Brain (organoid and tissue), 16 donors: ENCODE measurements at places on chromosomes 11 and 22.
A peak's percentile ranks its signal among the peaks of the same experiment; 100 is the strongest.

DNA sequence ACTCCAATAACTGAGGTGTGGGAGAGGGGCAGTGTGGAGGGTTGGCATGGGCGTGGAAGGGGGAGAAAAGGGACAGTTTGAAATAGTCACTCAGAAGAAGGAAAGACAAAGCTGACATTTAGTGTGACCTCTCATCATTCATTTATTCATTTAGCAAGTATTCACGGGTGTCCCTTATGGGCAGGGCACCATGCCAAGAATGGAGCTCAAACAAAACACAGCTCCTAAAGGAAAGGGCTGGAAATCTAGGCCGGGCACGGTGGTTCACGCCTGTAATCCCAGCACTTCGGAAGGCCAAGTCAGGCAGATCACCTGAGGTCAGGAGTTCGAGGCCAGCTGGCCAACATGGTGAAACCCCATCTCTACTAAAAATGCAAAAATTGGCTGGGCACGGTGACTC is 19.4 kb upstream of the DGKZ start:
- DNase-seq, result no peak

GRCh38 chr11:46121301-46121723 is at the start of gene PHF21A:
Gene PHF21A, minus strand, starts transcription at chr11:46121454. Its CDS starts 37,235 bp downstream, at chr11:46084219.
- DNase-seq, result peak; percentile 96

DNA sequence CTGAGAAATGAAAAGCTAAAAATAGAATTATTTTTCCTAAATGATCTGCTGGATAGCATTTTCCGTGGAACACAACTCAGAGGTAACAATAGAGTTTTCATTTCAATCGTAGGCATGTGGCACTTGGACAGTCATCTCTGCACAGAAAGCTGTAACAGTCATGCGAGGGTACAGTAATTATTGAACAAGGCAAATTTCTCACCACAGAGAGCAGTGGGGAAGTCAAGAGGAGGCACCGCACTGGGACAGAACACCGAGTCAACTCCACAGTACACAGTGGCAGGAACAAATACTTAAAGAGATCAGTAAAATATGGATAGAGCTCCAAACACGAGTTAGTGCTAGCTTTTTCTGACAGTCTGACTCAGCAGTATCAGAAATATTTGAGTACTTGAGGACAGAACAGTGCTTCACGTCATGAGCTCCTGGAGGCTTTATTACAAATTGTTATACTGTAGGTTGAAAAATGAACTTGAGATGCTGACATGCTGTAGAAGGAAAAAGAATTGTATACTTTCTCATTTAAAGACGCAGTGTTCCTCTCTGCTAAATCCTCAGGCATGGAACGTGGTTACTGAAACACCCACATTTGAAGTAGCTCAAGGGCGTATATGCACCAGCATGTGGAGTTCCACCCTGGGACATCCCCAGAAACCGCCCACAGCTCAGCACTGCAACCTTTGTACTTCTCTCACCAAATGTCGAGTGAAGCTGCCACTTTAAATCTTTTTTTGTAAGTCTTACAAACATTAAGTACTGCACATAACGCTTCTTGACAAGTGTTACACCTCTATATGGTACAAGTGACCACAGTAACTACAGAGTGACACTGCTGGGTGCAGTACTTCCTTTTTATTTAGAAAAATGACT is 27.4 kb upstream of the YPEL1 start:
- no peak for DNase-seq

- no peak for DNase-seq
Observed at GRCh38 chr11:67177399-67178281, 58.6 kb downstream of the KDM2A start.

DNA sequence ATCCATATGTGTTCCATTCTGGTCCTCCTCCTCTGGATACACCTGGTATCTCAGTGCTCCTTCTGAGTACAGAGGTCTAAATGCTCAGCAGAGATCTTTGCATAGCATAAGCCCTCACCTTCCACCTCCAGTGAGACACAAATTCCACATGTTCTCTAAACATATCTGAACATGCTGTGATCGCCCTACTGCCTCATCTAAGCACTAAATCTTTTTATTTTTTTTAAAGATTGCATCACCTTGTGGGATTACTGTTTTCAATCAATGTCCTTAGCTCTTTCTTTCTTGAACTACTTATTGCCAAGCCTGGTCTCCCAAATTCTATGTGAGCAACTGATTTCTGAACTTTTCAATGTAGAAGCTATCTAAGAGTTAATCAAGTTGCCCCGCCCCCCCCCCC is 113.4 kb downstream of the TRPC6 start:
- DNase-seq, result no peak

- DNase-seq, result no peak
Observed at GRCh38 chr11:108392353-108392752, 75.0 kb downstream of the C11orf65 start.

DNA sequence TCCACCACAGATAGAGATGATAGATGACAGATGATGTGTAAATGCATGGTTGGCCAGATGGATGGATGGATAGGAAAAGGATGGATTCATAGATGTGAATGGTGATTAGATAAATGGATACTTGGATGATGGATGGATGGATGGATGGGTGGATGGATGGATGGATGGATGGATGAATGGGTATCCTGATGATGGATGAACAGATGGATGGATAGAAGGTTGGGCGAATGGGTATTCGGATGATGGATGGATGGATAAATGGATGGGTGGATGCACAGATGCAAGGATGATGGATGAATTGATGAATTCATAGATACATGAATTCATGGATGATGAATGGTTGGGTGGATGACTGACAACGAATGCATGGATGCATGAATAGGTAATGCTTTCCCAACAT is 56.1 kb downstream of the CHST1 start:
- DNase-seq, result no peak

GRCh38 chr22:50306753-50307749 is at the start of gene PLXNB2:
Gene PLXNB2, minus strand, starts transcription at chr22:50307646. Its CDS starts 17,062 bp downstream, at chr22:50290584.
- DNase-seq, result peak; percentile 95

- DNase-seq, result no peak
Observed at GRCh38 chr11:114392735-114393667, 7.3 kb downstream of the C11orf71 start.

GRCh38 chr11:1373536-1374214 is 16.1 kb upstream of the BRSK2 start:
- DNase-seq, result no peak

DNA sequence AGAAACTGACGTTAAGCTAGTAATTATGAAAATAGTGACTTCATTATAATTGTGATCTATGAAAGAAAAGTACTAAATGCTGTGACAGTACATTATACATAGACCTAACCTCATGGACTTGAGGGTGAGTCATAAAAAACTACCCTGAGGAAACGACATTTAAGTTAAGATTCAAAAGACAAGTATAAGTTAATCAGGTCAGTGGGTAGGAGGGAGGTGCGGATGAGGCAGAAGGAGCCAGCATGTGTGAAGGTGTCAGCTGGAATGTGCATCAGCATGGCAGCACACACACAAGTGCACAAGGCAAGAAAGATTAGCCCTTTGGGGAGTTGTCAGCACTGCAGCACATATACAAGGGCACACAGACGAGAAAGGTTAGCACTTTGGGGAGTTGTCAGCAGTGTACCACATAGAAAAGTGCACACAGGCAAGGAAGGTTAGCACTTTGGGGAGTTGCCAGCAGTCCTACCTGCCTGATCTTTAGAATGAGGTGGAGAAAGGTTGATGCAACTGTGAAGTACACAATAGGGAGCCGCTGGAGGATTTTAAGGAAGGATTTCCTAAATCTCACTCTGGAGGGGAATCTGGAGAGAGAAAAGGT is 31.6 kb upstream of the CAVIN3 start:
- DNase-seq, result no peak

GRCh38 chr22:23521441-23522113 is 58.5 kb downstream of the IGLL1 start:
- peak; percentile 97 for DNase-seq

DNA sequence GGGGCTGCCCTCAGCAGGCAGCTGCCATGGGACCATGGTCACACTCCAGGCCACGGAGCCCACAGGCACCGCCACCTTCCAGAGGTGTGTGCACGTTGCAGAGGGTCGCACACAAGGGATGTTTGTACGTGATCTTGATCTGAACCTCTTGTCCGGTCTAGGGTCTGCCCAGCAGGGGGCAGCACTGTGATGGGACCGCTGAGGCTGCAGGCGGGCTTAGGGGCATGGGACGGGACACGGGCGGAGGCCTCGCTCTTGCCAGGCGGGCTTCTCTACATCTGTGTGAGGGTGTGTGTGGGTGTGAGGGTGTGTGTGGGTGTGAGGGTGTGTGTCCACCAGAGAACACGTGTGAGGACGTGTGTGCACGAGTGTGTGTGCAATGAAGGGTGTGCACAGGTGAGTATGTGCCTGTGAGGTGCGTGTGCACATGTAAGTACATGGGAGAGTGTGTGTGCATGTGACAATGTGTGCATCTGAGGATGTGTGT is 52.4 kb downstream of the CACNA1I start:
- no peak for DNase-seq

DNA sequence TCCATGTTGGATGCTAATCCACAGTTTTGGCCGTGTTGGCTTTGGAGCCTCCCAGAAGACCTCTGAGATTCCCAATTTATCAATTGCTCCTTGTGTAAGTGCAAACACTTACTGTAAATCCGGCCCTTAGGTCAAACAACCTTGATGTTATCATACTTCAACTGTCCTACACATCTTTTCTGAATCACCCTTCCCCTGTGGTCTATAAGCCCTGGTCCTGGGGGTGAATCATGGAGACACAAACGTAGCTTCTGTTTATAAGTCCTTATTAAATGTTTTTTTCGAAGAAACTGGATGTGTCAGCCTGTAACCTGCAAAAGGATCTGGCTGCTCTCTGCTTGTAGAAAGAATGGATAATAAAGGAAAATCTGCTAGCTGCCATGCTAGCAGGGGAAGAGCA is 1.7 kb upstream of the IL10RA start:
- no peak for DNase-seq

DNA sequence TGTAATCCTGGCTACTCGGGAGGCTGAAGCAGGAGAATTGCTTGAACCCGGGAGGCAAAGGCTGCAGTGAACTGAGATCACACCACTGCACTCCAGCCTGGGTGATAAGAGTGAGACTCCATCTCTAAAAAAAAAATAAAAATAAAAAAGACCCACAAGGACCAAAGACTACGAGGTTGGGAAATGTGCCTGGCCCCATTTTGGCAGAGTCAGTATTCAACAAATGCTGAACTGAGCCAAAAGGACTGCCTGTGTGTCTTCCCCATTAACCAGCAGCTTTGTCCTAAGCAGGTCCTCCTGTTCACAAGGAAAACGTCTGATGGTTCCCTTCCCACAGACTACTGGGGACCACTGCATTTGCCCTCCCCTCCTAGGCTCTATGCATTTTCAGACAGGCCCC is 27.6 kb downstream of the ADORA2A start:
- no peak for DNase-seq

DNA sequence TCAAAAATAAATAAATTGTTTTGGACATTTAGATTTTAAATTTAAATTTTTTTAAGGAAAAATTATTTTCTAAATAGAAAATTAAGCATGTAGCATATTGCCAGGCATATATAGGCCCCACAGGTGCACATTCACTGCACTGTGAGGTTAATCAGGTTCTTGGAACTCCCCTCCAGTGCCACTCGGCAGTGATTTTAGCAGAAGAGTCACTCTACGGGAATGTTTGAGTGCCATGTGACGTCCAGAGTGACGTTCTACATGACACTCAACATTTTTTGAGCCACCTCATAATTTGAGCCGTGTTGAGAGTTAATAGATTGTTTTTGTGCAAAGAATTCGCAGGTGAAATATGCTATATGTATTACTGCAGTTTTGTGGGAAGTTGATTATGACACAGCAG is 77.4 kb downstream of the SWAP70 start:
- no peak for DNase-seq

DNA sequence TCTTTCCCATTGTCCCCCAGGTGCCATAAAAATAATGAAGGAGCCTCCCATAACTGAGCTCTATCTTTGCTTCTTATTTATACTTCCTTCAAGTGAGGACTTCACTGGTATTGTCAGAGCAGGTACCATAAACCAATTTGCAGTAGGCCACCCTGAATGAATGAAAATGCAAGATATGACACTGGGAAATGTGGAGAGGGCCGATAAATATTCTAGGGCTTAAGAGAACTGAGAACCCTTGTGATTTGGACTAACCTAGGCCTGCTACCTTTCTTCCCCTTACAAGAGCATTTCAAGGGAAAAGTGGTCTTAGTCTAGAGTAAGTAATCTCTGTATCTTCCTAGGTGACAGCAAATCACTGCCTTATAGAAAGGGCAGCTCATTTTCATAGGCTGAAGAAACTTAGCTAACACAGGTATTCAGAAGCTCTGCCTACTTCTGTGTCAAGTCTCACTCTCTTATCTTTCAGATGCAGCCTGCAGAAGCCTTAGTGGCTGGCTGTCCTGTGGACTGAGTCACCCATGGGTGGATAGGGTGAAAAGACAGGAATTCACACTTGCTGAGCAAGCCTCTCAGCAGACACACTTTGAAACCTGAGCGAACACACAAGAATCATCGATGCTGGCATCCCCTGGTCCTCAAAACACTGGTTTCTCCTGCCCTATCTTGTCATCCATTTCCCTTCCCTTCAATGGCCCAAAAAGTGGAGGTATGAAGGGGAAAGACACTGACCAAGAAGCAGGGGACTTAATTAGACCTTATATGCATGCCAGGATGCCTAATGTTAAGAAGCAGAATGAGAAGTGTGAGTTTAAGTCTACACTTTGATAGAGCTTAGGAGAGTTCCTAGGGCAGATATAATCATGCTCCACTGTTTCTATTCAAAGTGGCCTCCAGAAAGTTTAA is 15.2 kb downstream of the NRIP3 start:
- no peak for DNase-seq

DNA sequence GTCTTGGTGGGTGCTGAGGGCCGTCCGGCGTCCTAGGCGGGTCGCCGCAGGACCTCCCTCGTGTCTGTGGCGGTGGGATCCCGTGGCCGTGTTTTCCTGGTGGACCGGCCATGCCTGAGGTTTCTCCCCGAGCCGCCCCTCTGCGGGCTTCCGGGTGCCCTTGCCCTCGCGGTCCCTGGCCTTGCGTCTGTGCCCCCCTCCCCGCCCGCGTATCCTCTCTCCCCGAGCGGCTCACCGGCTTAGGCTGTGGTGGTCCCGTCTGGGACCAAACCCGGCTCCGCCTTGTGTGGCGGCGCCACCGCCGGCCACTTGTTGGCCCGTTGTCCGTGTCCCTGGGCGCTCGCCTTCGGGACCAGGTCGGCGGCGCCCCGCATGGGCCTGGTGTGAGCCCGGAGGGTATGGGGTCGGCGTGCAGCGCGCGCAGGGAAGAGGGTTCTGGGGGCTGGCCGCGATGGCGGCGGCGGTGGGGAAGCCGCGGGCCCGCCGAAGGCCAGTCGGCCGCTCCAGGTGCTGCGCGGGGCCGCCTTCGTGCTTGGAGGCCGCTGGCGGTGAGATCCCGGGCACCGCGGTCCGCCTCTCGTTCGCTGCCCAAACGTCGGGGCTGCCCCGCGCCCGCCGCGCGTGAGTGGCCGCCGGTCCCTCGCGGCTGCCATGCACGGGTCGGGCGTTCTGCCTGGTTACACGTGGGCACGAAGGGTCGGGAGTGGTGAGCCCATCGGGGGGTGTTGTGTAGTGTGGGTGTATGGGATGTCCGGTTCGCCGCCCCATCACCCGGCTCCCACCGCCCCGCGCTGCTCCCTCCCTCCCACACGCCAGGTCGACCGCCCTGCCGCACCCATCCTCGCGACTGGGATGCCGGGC is 3899.1 kb upstream of the OR11H1 start:
- no peak for DNase-seq

GRCh38 chr11:24422376-24422775 is 74.5 kb upstream of the LUZP2 start:
- DNase-seq, result no peak
